Activated T-cell treated with anti-CD3 and anti-CD28 coated beads, Interleukin-2, amount 50 U/mL, for 4 hours (primary cell): ENCODE measurements at places on chromosomes 7 and 10.
A peak's percentile ranks its signal among the peaks of the same experiment; 100 is the strongest.

DNA sequence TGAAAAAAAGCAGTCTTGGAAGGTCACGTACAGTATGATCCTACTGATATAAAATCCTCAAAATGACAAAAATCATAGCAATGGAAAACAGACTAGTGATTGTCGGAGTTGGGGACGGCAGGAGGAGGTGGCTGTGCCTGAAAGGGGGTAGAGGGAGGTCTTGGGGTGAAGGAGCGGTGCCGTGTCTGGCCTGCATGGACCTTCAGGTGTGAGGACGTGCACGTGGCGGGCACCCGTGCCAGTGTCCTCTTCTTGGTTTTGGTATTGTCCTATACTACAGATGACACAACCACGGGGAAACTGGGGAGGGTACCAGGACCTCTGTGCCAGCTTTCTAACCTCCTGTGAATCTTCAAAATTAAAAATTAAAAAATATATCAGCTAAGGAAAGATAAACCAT lies 73.0 kb downstream of the COBL start:
- DNase-seq, result no peak

GRCh38 chr7:75971309-75971960 lies 23.0 kb downstream of the TMEM120A start:
- no peak for DNase-seq

DNA sequence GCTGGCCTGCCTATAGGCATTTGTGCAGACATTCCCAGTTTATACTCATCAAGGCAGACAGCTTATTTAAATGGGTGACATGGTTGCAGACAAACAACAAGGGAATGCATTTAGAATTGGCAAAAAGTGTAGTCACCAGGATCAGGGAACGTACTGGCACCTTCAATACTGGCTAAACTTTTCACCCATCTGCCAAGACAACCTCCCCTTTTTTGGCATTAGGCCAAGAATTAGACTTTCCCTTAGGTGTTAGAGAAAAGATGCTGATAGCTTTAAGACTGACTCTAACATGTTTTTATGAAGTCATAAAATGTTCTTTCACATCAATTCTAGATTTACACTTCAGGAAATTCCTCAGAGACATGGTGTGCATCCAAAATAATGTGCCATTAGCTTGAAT lies 365.9 kb downstream of the PHTF2 start:
- DNase-seq, result no peak

DNA sequence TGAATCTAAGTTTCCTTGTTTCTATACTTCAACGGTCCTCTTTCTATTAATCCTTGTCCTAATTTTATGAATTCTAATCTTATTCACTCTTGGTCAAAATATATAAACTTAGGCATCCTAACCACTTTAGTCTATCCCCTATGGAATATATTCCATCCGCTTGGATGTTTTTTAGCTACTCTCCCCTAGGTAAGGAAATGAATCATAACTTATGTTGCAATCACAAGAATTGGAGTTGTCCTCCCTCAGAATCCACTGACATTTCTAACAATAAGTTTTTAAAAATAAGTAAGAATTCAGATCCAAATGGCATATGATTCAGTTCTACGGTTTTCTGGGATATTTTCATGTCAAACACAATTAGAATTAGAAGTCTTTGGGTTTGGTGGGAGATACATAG lies 1081.6 kb downstream of the SORCS1 start:
- DNase-seq, result no peak

DNA sequence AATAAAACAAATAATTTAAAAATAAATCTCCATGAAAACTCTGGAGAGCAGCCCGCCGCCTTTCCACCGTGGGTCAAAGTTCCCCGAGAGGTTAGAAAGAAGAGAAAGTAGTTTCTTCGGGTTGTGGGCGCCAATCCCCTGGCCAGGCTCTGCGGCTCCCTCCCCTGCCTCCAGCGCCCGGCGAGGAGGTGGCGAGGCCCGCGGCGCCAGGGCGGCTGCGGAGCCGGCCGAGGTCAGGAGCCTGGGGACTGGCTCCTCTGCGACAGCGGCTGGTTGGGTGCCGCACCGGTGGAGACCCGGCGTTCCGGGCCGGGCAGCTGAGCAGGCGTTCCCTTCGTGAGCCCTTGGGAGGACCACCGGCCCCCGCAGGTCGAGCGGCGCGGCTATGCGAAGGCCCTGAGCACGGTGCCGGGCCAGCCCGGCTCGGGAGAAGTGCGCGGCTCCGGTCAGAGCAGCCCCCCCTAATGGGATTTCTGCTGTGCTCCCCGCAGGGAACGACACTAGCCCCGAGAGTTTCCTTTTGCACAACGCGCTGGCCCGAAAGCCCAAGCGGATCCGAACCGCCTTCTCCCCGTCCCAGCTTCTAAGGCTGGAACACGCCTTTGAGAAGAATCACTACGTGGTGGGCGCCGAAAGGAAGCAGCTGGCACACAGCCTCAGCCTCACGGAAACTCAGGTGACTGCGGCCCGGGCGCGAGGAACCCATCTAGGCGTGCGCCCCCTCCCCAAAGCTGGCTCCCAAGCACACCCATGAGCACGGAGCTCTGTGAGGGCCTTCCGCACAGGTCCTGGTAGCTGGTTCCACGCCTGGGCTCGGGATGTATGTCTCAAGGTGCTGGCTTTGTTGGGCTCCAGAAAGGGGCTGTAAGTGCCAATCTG lies 2.8 kb downstream of the EMX2 start:
- no peak for DNase-seq

GRCh38 chr10:113960617-113961181 lies 83.0 kb upstream of the ADRB1 start:
- DNase-seq, result no peak

DNA sequence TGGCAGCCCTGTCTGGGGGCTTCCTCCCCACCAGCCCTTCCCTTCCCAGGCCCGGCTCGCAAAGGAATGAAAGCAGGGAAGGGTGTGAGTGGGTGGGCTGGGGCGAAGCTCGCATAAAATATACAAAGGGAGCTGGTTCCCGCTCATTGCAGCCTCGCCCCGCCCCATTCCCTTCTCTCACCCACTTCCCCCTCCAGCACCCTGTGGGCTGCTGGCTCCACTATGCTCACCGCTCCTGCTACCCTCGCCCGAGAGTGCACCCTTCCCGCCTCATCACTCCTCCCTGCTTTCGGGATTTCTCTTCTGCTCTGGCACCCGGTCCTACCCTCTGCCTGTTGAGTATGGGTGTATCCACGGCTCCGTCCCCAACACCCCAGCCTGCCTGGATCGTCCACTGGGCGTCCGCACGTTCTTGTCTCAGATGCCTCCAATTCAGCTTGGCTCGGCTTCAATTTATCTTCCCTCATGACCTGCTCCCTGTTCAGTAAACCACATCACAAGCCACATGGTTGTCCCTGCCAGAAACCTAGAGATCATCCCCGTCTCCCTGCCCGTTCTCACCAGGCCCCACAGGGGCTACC lies 14.4 kb upstream of the TTYH3 start:
- DNase-seq, result no peak

GRCh38 chr10:10956681-10957542 lies 60.8 kb upstream of the CELF2 start:
- DNase-seq, result no peak

DNA sequence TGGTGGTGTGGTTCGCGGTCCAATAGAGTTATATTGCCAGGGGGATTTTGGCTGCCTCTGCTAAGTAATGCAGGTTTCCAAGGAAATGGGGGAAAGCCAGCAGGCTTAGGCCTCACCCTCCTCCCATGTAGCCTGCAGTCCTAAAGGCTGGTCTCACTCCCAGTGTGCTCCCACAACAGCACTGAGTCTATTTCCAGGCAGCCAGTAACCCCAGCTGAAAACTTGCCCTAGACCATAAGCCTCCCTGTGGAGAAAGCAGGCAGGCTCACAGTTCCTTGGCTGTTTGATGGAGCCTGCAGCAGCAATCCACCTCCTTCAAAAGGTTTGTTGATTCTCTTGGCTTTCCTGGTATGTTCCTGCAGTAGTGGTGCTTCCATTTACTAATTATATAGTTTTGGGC lies 220.0 kb upstream of the ZNF804B start:
- no peak for DNase-seq

DNA sequence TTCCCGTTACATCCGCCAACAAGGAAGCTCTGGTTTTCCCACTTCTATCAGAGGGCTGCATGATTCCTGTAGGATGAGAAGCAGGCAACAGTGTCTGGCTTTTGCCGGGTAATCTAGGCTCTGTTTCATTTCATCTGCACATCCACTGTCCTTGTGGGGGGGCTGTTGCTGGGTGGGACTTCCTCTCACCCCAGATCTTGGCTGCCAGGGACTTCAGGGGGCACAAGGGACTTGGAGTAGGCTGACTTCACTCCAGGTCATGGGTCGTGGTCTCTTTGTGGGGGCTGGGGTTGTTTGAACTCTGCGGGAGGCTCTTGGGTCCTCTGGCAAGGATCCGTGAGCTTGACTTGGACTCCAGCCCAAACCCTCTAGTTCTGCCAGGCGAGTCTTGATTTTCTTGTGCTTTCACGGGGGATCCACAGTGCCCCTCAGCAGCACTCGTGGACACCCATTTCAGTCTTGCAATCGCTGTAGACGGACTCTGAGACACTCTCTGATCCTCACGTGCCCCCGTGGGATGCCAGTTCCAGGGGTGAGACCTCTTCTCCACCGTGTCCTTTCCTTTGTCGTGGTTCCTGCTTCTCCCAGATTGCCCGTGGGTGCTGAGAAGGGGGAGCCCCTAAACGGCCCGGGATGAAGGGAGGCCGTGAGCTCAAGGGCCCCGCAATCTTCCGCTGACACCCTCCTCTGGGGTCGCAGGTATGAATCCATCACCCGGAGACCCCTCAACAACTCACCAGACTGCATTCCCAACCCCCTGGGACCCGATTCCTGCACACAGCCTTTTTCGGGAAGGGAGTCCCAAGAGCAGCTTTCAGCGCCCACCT lies 21.4 kb upstream of the ZNF273 start:
- no peak for DNase-seq

- no peak for DNase-seq
Observed at GRCh38 chr7:41699516-41699915, 3.4 kb downstream of the INHBA start.

- no peak for DNase-seq
Observed at GRCh38 chr10:80540981-80541750, 3.5 kb downstream of the SH2D4B start.

GRCh38 chr7:26278770-26279169 lies 12.9 kb upstream of the SNX10 start:
- DNase-seq, result no peak

- peak; percentile 33 for DNase-seq
Observed at GRCh38 chr7:1193593-1194424, 33.8 kb upstream of the ZFAND2A start.

DNA sequence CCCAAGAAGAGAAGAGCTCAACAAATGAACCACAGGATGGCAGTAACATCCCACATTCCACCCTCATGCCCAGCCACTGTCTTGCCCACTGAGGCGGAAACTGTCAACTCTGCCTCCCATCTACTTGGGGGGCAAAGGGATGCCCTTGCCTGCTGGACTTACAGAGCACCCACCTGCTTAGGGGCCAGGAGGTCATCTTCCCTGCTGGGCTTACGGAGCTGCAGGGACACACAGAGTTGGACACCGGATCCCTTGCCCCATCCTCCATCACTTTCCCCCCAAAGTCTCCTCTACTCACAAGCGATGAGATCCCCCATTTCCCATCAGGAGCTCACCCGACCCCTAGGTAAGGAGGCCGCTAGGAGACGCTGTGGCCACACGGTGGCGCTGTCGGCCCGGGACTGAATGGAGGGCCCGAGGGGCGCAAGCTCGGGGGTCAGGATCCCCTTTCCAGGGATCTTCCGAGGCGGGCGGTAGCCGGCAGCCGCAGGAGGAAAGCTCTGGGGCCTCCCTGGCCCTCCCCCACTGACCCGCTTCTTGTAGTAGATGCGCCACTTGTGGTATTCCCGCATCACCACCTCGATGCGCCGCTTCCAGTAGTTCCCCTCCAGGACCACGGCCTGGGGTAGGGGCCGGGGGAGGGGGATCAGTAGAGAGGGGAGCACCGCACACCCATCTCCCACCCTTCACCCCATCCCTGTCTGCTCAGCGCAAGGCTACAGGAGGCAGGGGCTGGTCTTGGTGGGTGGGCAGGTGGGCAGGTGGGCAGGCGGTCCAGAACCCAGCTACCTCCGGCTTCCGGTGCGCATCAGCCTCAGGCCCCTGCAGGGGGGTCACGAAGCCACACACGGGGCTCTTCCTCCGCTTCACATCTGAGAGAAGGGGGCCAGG lies 17.3 kb downstream of the MLXIPL start:
- DNase-seq, result peak; percentile 69

DNA sequence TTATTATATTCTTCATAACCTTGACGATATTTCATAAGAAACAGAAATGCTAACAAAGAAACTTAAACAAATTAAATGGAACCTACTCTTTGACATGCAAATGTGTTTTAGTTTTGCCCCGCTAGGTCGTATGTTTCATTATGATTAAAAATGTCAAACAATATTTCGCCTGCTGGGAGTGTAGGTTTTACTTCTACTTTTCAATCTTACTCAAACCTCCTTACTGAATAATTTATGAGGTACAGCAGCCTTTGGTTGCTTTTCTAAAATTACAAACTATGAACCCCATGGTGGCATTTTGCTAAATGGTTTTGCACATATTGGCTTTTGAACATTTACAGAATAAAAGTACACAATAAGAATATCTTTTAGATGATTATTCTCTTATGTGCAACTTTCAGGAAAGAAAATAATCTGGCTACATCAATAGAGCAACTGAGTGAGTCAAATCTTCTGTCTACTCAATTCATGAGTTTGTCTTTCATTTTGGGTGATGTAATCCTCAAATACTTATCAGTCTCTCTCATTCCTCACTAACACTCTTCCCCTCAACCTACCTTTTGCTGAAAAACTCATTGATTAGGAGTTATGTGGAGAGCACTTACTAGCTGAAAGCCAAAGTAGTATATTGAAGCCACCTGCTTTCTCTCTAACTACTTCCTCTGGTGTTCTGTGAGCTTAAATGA lies 1226.4 kb downstream of the XPNPEP1 start:
- DNase-seq, result no peak

GRCh38 chr10:75236178-75236825 lies 545 bp upstream of the COMTD1 start:
- no peak for DNase-seq

DNA sequence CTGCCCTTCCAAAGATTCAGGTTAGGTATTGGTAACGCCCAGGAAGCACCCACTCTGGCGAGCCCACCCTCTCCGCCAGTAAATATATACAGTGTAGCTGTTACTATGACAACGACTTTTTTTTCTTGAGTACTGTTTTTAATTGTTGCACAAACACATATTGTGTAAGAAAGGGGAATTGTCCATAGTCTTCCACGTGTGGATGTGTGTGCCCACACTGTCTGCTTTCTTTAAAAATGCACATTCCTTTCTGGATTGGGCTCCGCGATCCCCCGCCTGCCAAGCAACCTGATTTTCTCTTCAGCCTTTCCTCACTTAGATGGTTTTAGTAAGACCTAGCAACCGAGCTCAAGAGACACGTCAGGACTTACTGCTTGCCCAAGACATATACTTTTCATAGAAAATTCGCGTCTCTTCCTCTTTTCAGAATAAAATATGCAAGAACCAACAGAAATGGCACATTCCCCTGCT lies 247.8 kb downstream of the EBF3 start:
- no peak for DNase-seq

- no peak for DNase-seq
Observed at GRCh38 chr7:7920481-7920880, 48.1 kb upstream of the GLCCI1 start.

DNA sequence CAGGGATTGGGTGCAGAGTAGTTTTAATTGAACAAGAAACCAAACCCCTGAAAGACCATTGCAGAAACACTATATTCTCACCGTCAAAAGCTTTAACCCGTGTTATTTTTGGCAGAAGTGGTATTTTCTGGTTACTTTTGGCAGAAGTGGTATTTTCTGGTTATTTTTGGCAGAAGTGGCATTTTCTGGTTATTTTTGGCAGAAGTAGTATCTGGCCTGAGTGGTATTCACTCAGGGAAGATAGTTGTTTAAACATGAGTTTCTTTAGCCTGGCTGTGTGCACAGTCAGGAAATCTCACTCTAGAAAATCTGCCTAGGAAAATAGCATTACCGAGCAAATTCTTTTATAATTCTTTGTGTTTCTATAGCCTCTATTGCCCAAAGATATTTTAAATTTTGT lies 322.7 kb downstream of the GFRA1 start:
- DNase-seq, result no peak
